ENCODE measurements at places on chromosomes 7 and 10. TPM values are rescaled to one million over a fixed set of nuclear protein-coding genes. Genes with fewer than 3 reads are reported as not detected.

Gene TRPV5
- not detected for total RNA-seq

Gene TMEM243
- total RNA-seq = 35.5 TPM

Gene ZNF92
- total RNA-seq = 5.2 TPM

Gene LRGUK
- total RNA-seq = 0.26 TPM

Gene ZNF277
- total RNA-seq = 53.3 TPM

Gene STEAP1
- 55.5 TPM for total RNA-seq

Gene CALCR
- total RNA-seq = not detected

Gene LIPF
- not detected for total RNA-seq

Gene HDAC9
- 29.8 TPM for total RNA-seq

Gene SLC26A5
- total RNA-seq = not detected

Gene CCM2
- total RNA-seq = 27.8 TPM

Gene CNNM1
- 0.11 TPM for total RNA-seq

Gene OR2A42
- 0.26 TPM for total RNA-seq

Gene FKBP14
- 60.9 TPM for total RNA-seq

Gene GPR26
- total RNA-seq = not detected

Gene C10orf143
- 2.5 TPM for total RNA-seq

Gene IGFBP3
- 26,004 TPM for total RNA-seq

Gene GNG11
- total RNA-seq = 15.2 TPM

Gene KAZALD1
- total RNA-seq = 54.2 TPM

Gene ELOVL3
- total RNA-seq = 0.65 TPM

Gene PRSS37
- total RNA-seq = not detected

Gene LEP
- total RNA-seq = 0.11 TPM

Gene ADCY1
- 0.43 TPM for total RNA-seq

Gene PLXNA4
- 14.5 TPM for total RNA-seq

Gene BPGM
- 60.2 TPM for total RNA-seq

Gene IFIT1B
- not detected for total RNA-seq

Gene TUBAL3
- total RNA-seq = not detected

Gene RAMP3
- total RNA-seq = 0.13 TPM

Gene TMEM130
- total RNA-seq = 0.54 TPM

Gene MRPS17
- 10.9 TPM for total RNA-seq

Gene EBLN1
- not detected for total RNA-seq

Gene CAMK2B
- 0.26 TPM for total RNA-seq

Gene CPA4
- 250 TPM for total RNA-seq

Gene CDC14C
- total RNA-seq = 0.22 TPM

Gene GPR146
- 2.5 TPM for total RNA-seq

Gene GIGYF1
- total RNA-seq = 21.8 TPM

Gene SYT15
- 0.26 TPM for total RNA-seq

Gene ACTL6B
- total RNA-seq = not detected

Gene SP4
- total RNA-seq = 9.5 TPM

Gene CYCS
- 34.7 TPM for total RNA-seq

Gene AKR1C8
- not detected for total RNA-seq

Gene CSGALNACT2
- 43.3 TPM for total RNA-seq

Gene MLXIPL
- not detected for total RNA-seq

Gene PRTFDC1
- 17.8 TPM for total RNA-seq

Gene TMEM225B
- total RNA-seq = 0.26 TPM

Gene PLEKHS1
- total RNA-seq = not detected

Gene KLF14
- 0.13 TPM for total RNA-seq

Gene TMEM196
- 0.13 TPM for total RNA-seq

Gene MYL10
- not detected for total RNA-seq

Gene LIPN
- total RNA-seq = not detected
